ENCODE measurements at places on chromosomes 7 and 10.

DNA sequence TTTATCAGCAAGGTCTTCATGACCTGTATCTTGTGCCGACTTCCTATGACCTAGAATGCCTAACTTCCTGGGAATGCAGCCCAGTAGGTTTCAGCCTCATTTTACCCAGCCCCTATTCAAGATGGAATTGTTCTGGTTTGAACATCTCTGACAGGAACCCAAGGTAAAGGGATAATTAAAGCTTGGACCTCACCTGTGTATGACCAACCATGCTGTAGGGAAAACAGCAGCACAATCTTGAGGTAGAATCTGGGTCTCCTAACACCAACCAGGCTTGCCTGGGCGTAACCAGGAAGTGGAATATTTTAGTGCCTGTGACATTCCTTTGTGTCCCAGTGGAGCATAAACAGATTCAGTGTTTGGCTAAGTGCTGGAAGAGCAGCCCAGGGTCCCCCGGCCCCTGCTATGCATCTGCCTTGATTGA, 94.1 kb downstream of the PFKFB3 start:
- peak; percentile 57 for DNase-seq

DNA sequence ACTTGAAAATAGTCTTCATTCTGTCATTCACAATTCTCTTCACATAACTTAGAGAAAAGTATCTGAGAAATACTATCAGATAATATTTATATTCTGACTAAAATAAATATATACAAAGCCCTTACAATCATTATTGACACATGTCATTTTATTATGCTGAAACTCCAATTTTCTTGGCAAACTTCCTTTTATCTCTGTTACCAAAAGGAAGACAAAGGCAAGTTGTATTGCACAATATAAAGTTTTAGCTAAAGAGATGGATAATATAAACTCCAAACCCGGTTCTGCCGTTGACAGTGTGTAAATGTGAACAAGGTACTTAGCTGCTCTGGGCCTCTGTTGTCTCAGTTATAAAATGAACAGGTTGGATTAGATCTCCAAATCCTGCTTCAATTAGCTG, 99.0 kb upstream of the MDFIC start:
- DNase-seq: no peak

DNA sequence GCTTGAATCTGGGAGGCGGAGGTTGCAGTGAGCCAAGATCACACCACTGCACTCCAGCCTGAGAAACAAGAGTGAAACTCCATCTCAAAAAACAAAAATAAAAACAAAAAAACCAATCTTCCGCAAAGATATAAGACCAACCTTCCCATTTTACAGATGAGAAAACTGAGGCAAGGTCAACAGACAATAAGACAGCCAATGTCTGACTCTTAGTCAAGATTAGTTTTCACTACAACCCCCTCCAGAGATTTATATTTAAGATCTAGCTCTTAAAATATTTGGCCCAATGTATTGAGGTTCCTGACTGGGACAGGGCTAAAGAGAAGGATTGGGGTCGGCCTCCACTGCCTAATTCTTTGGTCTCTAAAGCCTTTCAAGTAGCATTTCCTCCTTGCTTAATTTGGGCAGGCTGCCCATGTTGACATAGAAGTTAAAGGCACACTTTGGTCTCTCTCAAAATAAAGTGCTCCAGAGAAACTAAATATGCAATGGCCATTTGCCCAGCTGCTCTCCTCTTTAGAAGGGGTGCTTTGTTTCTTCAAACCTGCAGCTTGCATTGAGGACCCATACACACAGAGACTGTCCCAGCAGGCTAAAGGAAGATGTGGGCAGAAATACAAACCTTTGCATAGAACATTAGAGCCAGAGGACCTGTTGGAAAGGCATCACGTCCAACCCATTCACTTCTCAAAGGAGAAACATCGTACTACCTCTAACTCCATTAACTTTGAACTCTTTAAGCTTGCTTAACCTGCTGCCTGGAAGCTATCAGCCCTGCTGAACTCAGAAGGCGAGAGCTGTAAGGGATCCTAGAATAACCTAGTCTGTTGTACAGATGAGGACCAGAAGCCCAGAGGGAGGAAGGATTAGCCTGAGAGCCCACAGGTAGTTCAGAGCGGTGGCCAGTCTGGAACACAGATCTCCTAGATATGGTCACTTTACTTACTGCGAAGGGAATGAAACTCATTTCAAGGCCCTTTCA, 3.9 kb downstream of the TECTB start:
- no peak for DNase-seq

DNA sequence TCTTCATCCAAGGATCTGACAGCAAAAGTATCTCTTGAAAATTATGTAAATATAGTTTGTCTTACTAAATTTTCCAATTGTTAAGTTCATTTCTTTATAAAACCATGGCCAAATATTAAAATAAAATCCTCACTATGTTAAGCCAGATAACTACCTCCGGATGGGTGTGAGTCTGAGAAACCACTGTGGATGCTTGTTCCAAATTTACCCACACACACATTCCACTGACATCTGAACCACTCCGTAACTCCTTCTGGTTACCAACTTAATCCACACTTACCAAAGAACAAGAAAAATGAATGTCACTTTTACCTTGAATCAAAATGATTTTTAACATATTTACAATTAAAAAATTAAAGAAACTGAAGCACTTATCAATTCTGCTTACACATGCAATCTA, 19.7 kb downstream of the CYTH3 start:
- DNase-seq: no peak

DNA sequence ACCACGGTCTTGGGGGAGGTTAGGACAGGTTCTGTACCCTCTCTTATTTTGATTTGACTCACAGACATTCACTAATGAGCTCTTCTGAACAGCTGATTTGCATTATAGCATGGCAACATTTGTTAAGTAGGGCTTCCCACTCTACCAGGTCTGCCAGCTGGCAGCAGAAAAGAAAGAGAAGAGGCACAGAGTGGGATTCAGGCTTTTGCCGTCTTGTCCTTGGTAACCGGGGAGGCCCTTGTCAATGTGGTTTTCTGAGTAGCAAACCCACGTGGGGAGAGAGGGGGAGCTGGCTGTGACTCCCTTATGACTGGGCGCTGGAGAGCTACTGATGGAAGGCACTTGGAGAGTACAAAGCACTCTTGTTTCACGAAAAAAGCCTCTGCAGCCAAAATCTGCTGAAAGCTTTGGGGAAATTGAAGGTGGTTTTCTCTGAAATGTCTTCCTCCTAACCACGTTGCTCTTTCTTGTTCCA, 355.3 kb upstream of the GALNT17 start:
- no peak for DNase-seq

DNA sequence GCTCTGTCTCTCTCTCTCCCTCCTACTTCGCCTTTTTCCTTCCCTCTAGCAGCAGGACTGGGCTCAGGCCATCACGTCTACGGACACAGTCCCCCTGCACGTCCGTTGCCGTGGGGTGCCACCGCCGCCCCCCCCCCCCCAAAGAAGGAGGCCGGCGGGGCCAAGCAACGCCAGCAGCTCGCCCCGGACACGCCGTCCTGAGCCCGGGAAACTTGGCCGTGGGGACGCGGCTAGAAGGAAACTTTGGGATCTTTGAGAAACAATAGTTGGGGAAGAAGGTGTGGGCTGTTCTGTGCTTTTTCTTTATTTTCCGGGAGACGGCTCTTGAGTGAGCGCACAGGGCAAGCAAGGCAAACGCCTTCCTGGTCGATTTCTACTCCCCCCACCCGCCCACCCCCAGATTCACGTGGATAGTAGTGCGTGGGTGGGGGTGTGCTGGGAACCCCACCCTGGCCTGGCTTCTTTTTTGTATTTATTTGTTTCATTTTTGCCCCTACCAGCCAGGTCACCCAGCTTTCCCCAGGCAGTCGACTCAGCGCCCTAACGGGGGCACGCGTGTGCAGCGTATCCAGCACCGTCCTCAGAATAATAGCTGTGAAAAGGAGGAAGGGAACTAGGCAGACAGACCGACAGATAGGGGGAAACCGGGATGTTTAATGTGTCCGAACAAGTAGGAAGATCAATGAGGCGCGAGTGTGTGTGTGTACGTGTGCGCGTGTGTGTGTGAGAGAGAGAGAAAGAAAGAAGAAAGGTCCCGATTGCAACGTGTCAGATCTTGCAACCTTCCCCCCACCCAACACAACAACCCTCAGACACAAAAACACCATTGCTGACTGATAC, 1.4 kb downstream of the MXI1 start:
- peak; percentile 29 for DNase-seq

GRCh38 chr7:84792231-84792893, 394.5 kb downstream of the SEMA3D start:
- no peak for DNase-seq

- no peak for DNase-seq
Observed at GRCh38 chr7:121187222-121187621, 141.6 kb upstream of the WNT16 start.

- DNase-seq: no peak
Observed at GRCh38 chr10:114102256-114102655, 58.6 kb downstream of the ADRB1 start.

DNA sequence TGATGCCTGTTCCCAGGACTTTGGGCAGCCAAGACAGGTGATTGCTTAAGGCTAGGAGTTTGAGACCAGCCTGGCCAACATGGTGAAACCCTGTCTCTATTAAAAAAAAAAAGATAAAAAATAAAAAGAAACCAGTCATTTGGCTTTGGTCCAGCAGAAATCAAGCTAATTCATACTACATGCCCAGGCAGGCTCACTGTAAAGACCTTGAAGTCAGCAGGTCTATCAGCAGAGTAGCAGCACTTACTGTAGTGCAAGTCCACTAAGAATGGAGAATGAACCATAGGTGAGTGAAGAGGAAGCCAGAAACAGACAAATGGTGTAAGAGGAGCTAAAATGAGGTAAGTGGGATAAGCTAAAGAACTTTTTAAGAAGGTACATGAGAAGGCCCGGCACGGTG, 24.7 kb downstream of the PSPH start:
- DNase-seq: no peak

DNA sequence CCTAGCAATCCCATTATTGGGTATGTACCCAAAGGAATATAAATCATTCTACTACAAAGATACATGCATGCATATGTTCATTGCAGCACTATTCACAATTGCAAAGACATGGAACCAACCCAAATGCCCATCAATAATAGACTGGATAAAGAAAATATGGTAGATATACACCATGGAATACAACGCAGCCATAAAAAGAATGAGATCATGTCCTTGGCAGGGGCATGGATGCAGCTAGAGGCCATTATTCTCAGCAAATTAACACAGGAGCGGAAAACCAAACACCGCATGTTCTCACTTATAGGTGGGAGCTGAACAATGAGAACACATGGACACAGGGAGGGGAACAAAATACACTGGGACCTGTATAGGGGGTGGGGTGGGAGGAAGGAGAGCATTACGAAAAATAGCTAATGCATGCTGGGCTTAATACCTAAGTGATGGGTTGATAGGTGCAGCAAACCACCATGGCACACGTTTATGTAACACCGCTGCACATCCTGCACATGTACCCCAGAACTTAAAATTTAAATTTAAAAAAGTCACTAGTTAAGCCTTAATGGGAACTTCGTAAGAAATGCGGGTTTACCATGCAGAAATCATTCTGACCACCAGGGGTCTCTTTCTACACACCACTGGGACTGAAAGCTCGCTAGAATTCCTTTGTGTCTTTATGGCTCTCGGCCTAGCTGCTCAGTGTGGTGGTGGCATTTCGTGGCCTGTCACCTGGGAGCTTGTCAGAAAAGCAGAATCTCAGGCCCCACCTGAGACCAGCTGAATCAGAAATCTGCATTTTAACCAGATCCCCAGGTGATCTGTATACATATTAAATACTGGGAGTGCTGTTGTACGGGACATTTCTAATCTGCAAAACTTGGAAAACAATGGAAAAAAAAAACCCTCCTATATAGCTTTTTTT, 9.5 kb downstream of the ANKRD1 start:
- DNase-seq: peak; percentile 76

DNA sequence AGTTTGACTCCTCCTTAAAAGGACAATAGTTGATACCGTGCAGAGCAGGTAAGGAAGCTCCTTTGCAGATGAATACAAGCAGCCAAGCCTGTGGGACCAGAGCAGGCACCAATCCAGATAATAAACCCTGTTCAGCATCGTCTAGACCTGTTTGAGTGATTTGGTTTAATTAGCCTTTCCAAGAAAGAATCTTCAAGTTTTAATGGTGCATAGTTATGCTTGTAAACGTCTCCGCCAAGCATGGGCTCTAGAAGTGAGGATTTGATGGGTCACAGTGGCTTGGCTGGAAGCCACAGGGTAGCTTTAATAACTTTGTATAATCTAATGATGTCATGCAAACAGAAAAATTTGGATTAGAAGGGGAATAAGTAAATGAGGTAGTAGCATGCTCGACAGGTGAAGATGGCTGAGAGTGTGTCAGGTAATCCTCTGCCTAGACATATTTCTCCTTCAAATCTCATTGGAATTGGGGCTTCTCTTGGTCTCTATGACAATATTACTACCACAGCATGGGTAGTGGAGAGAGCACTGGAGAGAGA, 188.4 kb downstream of the DYNC1I1 start:
- DNase-seq: no peak

DNA sequence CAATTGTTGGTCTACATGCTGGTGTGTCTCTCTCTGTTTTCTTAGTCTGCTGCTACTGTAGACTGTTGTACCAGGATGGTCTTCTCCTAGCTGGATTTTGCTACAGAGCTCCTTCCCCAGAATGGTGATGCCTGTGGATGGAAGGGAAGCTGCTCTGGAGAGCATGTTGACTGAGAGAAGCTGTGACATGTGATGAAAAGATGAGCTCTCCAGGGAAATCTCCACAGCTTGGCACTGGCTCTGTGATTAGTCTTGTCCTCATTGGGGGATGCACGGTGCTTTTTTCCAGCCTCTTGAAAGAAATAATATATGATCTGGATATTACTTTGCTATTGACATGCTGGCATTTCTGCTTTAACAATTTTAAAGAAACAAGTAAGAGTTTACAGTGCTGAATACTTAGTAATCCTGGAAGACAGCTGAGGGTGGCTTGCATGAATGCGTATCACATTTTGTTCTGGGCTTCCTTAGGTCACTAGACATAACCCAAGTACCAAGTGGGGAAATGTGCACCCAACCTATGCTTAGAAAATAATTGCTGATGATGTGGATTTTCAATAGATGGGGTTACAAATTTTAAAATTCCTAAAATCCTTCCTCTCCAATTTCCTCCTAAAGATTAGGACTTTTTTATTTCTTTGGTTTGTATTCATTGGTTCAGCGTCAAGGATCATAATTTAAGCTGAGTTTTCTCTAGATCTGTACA, 849.7 kb downstream of the KCNMA1 start:
- no peak for DNase-seq

DNA sequence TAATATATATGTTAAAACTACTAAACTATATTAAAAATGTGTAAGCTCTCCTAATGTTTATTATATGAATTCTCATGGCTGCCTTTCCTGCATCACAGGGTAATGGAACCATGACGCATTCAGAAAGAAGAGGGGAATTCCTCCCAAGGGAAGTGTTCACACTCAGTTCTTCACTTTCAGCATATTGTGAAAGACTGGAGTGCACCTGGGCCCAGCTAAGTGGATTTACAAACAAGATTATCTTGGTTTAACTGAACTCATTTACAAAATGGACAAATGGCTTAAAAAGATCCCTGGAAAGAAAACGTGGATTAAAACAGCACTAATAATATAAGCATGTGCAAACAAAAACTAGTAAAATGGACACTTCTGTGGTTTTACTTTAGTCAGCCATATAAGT, 149.8 kb downstream of the DOCK4 start:
- DNase-seq: peak; percentile 77

- no peak for DNase-seq
Observed at GRCh38 chr7:68394131-68394530, 1204.1 kb upstream of the AUTS2 start.

GRCh38 chr10:127953876-127954275, 47.0 kb downstream of the PTPRE start:
- no peak for DNase-seq

GRCh38 chr7:102295346-102296178, 8.9 kb downstream of the SH2B2 start:
- DNase-seq: peak; percentile 54

- DNase-seq: peak; percentile 60
Observed at GRCh38 chr10:109740436-109740835, 182.9 kb downstream of the XPNPEP1 start.
